ENCODE measurements at places on chromosomes 1 and 21.
A peak's percentile ranks its signal among the peaks of the same experiment; 100 is the strongest.

GRCh38 chr1:35856964-35857363, 26.0 kb upstream of the AGO1 start:
- no peak for DNase-seq

- DNase-seq = no peak
Measured at GRCh38 chr1:29436181-29436785, 200.0 kb downstream of the PTPRU start.

DNA sequence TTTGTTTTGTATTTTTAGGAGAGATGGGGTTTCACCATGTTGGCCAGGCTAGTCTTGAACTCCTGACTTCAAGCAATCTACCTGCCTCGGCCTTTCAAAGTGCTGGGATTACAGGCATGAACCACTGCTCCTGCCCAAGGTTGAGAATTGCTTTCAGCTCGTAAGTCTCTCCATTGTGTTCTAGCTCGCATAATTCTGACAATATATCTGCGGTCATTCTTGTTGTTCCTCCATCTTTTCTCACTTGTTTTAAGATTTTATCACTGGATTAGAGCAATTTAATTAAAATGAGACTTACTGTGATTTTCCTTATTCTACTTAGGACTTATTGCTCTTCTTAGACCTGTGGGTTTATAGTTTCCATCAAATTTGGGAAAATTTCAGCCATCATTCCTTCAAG, 102.9 kb downstream of the AHCTF1 start:
- DNase-seq = no peak

GRCh38 chr1:173798078-173798477, 26.4 kb upstream of the DARS2 start:
- no peak for DNase-seq

GRCh38 chr1:95620076-95620475, 386.1 kb downstream of the RWDD3 start:
- DNase-seq = no peak

DNA sequence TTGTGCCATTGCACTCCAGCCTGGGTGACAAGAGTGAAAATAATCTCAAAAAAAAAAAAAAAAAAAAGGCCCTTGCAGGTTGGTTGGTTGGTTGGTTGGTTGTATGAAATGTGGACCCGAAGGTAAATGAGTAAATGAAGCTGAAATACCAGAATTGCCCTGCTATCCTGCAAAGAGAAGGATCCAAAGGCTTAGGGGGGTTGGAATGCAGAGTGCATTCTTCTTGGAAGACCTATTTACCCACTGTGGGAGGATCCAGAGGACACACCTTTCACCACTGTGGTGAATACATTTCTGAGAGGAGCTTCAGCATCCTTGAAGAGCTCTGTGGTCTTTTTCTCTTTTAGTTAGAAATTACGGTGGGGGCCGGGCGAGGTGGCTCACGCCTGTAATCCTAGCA, 28.7 kb upstream of the EIF4G3 start:
- no peak for DNase-seq

DNA sequence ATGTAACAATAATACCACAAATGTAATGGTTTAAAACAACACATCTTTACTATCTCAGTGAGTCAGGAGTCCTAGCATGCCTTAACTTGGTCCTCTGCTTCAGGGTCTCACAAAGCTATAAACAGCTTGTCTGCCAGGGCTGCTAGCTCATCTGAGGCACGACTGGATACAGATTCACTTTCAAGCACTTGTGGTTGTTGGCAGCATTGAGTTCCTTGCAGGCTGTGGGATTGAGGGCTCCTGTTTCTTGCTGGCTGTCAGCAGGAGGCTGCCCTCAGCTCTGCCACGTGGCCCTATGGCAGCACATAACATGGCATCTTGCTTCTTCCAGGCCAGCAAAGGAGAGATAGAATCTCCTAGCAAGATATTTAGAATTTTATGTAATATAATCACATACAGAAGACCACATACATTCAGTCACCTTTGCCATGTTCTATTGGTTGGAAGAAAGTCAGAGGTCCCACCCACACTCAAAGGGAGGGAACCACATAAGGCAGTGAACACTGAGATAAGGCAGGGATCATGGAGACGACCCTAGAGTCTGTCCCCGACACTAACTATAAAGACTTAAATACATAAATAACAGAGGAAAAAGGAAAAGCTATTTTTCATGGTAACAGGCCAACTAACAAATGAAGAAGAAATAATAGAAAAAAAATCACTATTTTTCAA, 18.9 kb upstream of the IPP start:
- DNase-seq = no peak

DNA sequence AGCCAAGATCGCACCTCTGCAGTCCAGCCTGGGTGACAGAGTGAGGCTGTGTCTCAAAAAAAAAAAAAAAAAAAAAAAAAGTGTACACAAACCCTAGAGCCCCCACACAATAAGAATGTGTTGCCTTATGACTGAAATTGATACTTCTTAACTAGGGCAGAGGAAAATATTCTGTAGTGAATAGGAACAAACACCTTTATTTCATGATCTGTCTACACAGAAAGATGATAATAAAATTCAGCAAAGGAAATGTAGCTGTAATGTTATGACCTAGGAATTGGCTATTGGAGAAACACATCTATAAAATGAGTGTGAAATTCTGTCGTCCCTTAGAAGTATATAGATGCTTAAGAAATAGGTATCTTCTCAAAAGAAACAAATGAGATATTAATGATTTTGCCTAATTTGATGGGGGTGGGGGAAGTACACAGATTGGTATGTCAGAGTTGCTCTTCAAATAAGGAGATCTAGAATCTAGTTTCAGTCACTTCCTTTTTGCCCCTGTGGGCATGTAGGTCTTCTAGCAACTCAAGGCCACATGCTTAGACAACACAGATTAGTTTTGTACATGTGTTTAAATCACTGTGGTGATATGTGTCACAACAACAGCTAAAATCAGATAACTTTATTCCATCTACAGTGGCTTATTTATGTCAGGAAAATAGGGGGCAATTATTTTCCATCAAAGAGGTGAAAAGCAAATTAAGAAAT, 10.7 kb upstream of the GPR25 start:
- DNase-seq = no peak

GRCh38 chr21:33071770-33072306, 1.9 kb downstream of the OLIG1 start:
- no peak for DNase-seq

GRCh38 chr1:43973981-43974442, 748 bp upstream of the ATP6V0B start:
- DNase-seq = no peak

GRCh38 chr1:25066256-25066655, 136.2 kb upstream of the RUNX3 start:
- no peak for DNase-seq

DNA sequence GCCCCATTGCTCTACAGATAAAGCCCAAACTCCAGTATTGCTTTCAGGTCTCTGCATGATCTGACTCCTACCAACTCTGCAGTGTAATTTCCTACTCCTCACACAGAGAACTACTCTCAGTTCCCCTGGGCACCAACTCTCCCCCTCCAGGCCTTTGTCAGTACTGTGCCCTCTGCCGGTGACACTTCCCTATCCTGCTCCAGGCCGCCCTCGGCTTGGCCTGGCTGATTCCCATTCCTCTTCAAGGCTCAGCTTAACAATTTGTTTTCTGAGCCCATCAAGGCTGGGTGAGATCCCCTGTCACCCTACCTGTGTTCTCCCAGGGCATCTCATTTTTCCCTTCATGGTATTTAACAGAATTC, 2.6 kb downstream of the SLAMF8 start:
- DNase-seq = no peak

DNA sequence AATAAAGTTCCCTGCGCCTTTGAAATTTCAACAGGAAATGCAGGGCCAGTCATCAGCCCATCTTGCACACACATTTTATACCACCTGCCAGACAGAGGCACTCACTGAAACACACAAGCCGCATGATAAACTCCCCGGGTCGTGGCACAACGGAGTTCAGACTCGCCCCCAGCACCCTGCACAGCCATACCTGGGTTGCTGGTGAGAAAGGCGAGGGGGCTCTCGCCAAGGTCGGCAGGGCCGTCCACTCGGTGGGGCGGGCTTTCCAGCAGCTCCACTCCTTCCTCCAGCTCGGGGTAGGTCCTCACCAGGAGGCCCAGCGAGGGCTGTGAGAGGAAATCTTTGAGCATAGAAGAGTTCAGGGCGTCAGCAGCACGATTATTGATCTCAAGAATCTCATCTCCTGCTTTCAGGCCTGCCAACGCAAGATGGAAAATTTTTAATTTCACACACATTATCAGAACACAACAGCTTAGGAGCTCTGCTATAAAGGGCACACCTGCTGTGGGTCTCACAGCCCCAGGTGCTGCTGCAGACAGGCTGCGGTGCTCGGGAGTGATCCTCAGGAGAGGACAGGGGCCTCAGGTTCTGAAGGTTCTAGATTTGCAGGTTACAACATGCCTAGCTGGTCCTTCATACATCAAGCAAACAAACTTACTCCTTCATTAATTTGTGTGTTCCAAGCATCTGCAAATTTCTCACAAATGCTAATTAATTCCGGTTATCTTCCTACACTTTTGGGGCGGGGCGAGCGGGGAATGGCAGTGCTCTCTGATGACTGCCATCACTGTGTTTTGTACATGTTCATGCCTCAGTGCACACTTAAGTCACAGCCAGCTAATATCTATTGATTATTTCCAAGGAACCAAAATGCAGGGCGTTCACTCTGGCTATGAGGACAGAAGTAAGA, 144.2 kb upstream of the KRTAP19-8 start:
- no peak for DNase-seq

DNA sequence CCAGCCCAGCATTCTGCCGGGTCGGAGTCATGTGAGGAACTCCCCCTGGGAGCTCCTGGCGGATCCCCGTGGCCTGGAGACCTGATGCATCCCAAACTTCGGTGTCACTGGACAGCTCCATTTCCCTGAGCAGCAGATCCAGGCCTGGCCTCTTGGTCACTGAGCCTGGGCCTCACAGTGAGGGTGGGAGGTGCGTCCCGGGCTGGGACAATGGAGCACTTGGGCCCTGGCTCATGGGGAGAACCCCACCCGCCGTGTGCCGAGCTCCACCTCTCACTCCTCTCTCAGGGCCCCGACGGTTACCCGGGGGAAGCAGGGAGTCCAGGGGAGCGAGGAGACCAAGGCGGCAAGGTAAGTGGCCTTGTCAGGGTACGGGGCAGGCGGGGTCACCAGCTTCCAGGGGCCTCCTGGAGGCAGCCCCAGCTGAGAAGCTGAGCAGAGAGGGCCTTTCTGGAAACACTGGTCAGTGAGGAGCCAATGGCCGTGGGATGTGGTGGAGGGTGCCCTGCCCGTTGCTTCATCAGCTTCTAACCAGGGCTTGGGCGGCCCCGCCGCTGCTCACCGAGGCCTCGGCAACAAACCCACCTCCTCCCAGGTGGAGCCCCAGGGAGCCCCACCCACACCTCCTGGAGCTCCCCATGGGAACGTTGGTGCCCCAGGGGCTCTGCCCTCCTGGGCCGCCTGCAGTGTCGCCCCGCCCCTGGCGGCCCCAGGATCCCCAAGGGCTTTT, 19.8 kb downstream of the COL6A2 start:
- DNase-seq = peak; percentile 25

- DNase-seq = no peak
Measured at GRCh38 chr1:85652327-85652726, 55.9 kb downstream of the ZNHIT6 start.

GRCh38 chr1:28480308-28480707, 25.5 kb upstream of the RCC1 start:
- no peak for DNase-seq

- DNase-seq = no peak
Measured at GRCh38 chr1:35866991-35867390, 16.0 kb upstream of the AGO1 start.

DNA sequence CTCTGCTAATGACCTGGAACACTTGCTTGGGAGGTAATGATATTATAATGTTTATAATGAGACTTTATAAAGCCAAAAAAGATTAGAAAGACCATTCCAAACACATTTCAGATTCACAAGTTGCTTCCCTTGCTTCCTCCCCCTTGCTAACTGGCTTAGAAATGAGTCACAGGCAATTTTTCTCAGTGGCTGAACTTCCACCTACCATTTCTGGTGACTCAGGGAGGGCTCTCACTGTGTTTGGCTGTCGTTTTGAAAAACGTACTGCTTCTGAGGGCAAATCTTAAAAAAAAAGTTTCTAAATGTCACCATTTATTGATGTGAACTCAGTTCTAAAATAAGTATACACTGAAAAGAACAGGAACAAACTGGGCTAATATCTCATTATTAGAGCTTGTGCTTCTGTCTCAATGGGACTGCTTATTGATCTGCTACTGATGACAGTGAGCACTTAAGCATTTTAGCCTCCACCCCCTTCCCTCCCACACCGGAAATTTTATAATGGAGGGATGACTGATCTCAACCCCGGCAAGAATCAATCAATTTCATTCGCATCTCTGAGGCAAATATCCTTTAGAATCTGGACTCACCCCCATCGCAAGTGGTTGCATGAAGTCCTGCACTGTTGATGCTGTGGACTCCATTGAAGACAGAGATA, 278.3 kb downstream of the KCTD3 start:
- no peak for DNase-seq

- DNase-seq = no peak
Measured at GRCh38 chr1:117368116-117369108, 1.2 kb downstream of the MAN1A2 start.

DNA sequence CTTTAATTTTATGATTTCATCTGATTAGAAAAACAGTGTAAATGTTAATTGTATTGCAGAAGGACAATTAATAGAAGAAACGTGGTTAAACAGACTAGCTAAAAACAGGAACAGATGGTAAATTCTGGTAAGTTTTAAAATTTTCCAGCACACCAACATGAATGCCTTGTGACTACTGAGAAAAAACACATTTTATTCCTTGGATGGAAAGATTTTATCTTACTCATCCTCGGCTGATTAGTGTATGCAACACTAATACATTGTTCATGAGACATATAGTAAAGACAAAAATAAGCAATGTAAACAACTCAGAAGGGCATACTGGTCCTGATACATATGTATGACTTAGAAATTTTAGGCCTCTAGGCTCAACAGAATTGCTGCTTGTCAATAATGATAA, 4.9 kb upstream of the AK5 start:
- no peak for DNase-seq

DNA sequence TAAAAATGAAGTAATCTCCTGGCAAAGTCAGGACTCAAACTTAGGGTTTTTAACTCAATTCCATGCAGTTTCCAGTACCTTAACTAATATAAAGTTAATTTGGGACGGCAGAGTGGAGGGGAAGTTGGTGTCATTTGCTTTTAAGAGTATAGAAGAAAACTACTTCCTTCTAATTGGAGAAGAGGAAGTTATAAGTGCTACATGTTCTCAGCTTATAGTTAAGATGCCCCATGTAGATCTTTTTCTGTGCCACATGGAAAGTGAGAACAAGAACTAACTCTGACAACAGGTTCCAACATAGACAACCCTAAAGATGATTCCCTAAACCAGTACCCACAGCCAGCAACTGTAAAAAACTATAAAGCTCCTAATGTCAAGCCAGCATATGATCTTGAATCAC, 11.5 kb downstream of the RRAGC start:
- no peak for DNase-seq

GRCh38 chr1:57576756-57577155, 152.9 kb upstream of the DAB1 start:
- DNase-seq = no peak

All from mesothelial cell of epicardium (in vitro differentiated cells).